ENCODE measurements at places on chromosomes 13 and 19.

GRCh38 chr19:803099-803561, 5.9 kb downstream of the PTBP1 start:
- DNase-seq = no peak

DNA sequence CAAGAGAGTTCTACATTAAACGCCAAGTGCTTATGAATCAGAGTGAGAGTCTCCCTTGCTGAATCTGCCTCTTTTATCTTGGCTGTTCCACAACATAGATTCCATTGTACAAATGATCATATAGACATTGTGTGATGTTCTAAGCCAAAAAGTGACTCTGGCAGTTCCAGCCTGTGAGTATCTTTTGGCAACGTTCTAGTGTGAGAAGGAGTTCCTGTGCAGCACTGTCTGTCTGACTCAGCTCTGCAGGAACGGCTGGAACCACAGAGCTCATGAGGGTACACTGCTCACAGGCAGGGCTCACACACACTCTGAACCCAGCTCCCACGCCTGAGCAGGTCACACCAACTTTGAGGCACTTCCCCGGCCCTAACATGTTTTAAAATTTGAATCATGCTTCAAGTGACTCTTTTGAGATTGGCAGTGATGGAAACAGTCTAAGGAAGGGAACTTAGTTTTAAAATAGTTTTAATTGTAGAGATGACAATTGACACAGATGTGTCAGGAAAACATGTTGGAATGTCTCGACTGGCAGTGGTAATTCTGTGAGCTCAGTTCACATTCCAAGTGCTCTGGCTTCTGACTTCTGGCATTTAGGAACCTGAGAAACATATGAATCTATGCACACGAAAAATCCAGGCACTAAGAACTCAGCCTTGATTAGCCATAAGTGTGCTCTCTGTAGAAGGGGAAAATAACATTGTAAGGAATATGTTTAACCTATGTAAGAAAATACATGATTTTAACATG, 272.0 kb downstream of the UQCRFS1 start:
- DNase-seq = peak; percentile 94

DNA sequence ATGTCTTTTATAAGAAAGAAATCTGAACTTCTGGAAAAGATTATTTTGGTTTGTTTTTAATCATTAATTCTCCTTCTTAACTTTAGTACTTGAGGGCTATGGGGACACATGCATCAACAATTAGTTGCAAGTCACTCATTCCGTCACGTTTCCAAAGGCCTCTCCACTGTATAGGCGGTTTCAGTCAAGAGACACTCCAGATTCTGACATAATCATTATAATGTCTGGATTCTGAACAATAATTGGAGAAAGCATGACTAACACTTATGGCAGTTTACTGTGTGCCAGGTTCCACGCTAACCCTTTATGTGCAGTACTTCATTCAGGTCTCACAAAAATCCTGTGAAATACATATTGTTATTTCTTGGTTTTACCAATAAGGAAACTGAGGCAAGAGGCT, 71.9 kb downstream of the TNFRSF19 start:
- DNase-seq = no peak

GRCh38 chr19:4636151-4636717, 3.1 kb upstream of the TNFAIP8L1 start:
- DNase-seq = peak; percentile 59

DNA sequence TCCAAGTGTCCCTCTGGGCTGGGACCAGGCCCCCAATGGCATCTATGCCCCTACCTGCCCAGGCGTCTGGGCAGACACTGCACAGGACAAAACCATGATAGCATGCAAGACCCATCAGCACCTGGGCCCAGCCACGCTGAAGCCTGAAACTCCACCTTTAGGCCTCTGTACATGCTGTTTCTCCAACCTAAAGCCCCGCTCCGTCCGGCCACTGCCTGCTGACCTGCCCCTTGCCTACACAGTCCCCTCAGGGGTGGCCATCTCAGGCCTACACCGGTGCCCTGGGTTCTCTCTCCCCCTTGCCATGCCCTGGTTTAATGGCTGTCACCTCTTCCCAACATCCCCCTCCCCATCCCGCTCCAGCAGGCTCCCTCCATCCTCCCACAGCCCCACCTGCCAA, 15.3 kb downstream of the GJA3 start:
- no peak for DNase-seq

DNA sequence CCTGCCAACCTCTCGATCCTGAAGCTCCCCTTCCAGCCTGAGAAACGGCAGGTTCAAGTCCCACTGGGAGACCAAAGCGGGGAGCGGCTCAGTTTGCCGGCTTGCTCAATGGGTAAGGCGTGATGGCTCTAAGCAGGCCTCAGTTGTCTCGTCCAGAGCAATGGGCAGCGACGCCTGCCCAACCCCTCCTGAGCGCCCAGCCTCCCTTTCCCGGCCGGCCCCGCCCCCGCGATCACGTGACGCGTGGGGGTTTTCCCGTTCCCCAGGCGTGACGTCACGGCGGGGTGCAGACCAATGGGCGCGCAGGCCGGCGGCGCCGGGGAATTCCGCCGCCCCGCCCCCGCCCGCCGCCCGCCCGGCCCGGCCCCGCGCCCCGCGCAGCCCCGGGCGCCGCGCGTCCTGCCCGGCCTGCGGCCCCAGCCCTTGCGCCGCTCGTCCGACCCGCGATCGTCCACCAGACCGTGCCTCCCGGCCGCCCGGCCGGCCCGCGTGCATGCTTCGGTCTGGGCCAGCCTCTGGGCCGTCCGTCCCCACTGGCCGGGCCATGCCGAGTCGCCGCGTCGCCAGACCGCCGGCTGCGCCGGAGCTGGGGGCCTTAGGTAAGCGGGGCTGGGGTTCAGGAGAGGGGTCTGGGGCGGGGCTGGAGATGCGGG, at the start of gene RELB:
RELB (plus strand) TSS at position 378 of the 653 bp plus-strand sequence; CDS start at position 494, 116 bp downstream.
- DNase-seq = peak; percentile 88

GRCh38 chr13:43991773-43992201, 112.1 kb downstream of the LACC1 start:
- DNase-seq = no peak

GRCh38 chr19:10450853-10451609, 30.7 kb downstream of the PDE4A start:
- peak; percentile 9 for DNase-seq

GRCh38 chr19:4266253-4267000, 12.6 kb upstream of the SHD start:
- DNase-seq = no peak

- DNase-seq = no peak
Measured at GRCh38 chr19:4923276-4923747, 14.0 kb downstream of the UHRF1 start.

- no peak for DNase-seq
Measured at GRCh38 chr19:19064098-19064722, 416 bp downstream of the SLC25A42 start.

DNA sequence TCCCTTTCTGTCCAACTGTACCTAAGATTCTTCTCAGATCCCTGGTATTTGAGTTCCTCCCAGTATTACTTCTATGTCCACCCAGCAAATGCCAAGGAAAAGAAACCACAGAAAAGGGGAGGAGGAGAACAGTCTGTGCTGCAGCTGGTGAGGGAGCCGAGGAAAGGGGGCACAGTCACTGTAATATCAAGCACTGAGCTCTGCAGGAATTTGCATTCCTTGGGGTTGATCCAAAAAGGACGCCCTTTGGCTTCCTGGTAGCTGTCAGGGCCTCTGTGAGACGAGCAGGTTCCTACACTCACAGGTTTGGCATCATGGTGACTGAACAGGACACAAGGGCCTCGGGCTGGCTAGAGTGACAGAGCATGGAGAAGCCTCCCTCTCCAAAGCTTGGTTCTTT, 273.4 kb downstream of the NHLRC3 start:
- DNase-seq = peak; percentile 32

DNA sequence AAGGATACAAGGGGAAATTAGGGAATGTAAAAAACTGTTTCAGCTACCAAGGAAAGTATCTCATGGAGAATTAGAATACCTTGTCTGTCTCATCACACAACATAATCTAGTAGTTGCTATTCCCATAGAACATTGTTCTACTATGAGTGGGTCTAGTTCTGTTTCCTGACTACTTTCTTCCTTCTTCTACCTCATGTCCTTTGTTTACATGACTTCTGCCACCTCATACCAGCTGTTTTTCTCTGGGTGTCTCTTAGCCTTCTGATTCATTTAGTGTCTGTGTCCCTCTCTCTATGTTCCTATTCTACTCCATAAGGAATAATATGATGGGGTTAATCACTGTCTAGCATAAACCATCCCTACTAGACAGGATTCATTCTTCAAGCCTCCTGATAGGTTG, 887.3 kb downstream of the DIAPH3 start:
- peak; percentile 44 for DNase-seq

DNA sequence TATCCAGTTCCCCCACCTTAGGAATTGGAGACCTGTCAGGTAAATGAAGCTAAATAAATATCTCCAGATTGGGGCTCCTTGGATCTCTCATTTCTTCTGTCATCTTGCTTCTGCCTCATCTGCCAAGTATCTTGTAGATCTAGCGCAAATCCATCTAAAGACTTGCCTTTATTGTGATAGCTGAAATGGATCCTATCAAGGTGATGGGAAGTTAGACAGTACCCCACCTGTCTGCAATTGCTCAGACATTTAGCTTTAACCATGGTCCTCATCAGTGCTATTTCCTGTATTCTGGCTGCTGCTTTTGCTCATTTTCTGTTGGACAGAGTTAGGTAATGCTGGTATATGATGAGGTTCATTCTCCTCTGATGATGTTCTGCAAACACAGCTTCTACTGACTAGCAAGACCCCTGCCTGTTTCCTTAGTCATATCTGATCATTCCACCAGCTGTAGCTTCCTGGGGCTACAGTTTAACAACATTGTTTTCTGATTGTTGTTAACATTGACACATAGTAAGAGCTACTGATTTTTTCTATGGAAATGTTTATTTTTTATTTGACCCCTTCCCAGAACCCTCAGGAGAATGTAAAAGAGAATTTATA, 340.0 kb downstream of the DCT start:
- DNase-seq = no peak

GRCh38 chr13:37701972-37702371, 103.4 kb upstream of the POSTN start:
- peak; percentile 99 for DNase-seq

DNA sequence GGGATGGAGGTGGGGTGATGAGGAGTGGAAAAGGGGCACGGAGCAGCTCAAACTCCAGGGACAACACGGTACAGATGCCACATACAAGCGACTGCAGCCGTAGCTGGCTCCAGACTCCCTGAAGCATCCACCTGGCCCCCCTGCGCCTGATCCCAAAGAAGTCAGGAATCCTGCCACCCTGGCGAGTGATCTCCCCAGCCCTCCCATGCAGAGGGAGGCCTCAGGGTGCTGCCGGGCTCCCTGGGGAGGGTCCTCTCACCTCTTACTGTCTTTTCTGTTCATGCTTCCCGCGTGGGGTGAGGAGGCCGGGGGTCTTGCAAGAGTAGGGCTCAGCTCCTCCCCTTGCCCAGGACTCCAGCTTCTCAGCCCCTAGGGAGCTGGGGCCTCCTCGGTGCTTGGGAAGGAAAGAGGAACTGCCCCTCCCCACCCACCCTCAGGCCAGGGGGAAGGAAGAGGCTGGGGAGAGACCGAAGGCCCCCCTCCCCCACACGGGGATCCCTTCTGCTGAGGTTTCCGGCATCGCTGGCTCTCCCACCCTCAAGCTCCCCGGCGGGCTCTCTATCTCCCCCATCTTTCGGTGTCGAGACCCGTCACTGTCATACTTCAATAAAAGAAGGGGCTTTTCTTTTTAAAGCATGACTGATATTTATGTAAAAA, at the start of gene RASGRP4:
RASGRP4 (minus strand) TSS at position 410 of the 657 bp plus-strand sequence; CDS start at position 282, 128 bp downstream.
- DNase-seq = no peak

- peak; percentile 93 for DNase-seq
Measured at GRCh38 chr19:17947815-17948513, 15.1 kb downstream of the CCDC124 start.

DNA sequence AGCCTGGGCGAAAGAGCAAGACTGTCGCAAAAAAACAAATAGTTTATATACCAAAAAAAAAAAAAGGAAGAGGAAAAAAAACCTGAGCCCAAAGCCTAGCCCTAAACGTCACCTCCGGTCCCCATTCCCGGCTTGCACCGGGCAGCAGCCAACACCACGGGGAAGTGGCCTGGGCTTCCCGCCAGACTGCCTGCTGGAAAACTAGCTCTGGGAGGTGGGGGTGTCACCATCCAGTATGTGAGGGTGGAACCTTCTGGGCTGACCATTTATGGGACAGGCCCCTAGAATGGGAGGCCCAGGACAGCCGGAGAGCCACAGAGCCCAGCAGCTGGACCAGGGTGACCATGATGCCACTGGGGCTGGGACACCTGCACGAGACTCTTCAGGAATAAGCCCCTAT, 37.3 kb downstream of the IL12RB1 start:
- peak; percentile 76 for DNase-seq

DNA sequence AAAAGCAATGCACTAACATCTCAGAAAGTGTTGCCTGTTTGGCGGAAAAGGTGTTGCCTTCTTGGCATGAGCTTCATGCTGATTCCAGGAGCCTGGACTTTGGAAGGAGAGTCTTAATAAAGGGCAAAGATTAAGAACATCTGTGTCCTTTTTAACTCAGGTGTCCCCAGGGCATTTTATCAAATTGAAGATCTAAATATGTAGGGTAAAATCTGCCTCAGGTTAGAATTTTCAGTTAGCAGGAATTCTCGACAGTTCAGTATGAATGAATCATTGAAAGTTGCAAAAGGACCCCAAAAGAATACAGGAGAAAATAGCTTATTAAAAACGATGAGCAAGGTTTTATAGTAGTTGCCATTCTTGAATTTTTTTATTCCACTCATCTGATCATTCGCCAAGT, 325.2 kb downstream of the SUCLA2 start:
- DNase-seq = no peak

GRCh38 chr19:18414504-18415177, 4.6 kb upstream of the SSBP4 start:
- DNase-seq = peak; percentile 56

- no peak for DNase-seq
Measured at GRCh38 chr13:113431171-113431570, 22.1 kb downstream of the ADPRHL1 start.

DNA sequence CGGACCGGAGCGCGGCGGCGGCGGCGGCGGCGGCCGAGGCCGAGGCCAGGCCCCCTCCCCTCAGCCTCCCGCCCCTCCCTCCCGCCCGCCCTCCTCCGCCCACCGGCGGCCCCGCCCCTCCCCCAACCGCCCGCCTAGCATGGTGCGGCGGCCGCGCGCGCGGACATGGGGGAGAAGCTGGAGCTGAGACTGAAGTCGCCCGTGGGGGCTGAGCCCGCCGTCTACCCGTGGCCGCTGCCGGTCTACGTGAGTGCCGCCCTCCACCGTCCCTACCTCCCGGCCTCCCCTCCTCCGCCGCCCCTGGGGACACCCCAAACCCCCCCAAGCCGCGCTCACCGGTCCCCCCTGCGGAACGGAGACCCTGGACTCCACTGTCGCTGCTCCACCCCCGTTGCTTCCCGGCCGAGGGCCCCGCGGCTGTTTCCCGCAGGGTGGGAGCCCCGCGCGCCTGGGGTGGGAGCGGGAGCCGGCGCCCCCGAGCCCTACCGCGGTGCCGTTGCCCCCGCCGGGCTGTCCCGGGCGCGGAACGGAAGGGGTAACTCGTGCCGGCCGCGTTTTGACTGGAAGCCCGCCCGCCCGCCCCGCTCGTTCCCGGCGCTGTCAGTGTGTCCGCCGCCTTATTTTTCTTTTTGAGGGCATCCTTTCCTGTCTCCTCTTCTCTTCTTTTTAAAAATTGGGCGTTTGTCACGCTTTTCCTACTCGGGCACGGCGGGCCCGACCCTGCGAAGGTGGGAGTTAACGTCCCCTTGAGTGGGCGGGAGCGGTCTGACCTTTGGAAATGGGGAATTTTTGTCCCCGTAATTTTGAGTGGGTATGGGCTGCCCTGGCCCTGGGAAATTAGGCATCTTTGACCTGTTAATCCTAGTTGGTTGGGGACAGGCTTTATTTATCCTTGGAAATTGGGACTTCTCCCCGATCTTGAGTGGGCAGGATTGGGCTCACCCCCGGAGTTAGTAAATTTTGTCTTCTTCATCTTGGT, 576 bp downstream of the DOT1L start:
- DNase-seq = peak; percentile 24
